Endodermal cell (in vitro differentiated cells): ENCODE measurements at places on chromosomes 16 and 17. TPM values are rescaled to one million over a fixed set of nuclear protein-coding genes. Genes with fewer than 3 reads are reported as not detected.

GRCh38 chr16:11500700-11501346 is 85.9 kb downstream of the LITAF start:
- no peaks in the 10 kb centered on the region for H3K4me1 ChIP-seq
- no peak for DNase-seq
- no peak overlapping the region for H3K4me3 ChIP-seq
- no peaks in the 10 kb centered on the region for H3K27me3 ChIP-seq

DNA sequence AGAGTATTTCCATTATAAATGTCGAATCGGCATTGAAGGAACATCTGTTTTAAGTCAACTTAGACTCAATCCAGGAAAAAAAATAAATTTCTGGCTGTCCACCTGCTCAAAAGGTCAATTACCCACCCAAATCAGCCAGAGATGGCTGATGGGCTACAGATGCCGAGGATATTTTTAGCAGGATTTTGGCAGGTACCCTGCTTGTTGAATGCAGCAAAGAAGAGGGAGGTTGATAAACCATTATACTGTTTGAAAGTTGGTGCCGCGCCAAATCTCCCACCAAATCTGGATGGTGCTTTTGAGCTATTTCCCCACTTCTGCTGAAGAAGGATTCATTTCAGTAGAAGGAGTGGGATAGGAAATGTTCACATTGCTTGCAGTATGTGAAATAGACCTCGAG is 537.7 kb downstream of the MAF start:
- no peak overlapping the region for H3K27ac ChIP-seq
- no peaks in the 10 kb centered on the region for H3K4me1 ChIP-seq
- H3K4me3 ChIP-seq = no peak overlapping the region
- DNase-seq = no peak
- H3K27me3 ChIP-seq = peaks cover 61% of the 10 kb centered on the region

Gene TBKBP1
- 14.5 to 18.9 TPM (median 16.0 TPM) in 3 replicates for total RNA-seq

GRCh38 chr16:53346-54236 is at the start of the genes POLR3K and SNRNP25:
Gene POLR3K, minus strand, starts transcription at chr16:53608. Its CDS starts 22 bp downstream, at chr16:53586.
Gene SNRNP25, plus strand, starts transcription at chr16:53828. Its CDS starts 189 bp downstream, at chr16:54017.
- H3K4me3 ChIP-seq = peak within 1 kb of the TSS; percentile 81
- H3K27me3 ChIP-seq = no peaks in the 10 kb centered on the region
- peak within 1 kb of the TSS; percentile 78 for H3K27ac ChIP-seq
- peaks cover 43% of the 10 kb centered on the region for H3K36me3 ChIP-seq

DNA sequence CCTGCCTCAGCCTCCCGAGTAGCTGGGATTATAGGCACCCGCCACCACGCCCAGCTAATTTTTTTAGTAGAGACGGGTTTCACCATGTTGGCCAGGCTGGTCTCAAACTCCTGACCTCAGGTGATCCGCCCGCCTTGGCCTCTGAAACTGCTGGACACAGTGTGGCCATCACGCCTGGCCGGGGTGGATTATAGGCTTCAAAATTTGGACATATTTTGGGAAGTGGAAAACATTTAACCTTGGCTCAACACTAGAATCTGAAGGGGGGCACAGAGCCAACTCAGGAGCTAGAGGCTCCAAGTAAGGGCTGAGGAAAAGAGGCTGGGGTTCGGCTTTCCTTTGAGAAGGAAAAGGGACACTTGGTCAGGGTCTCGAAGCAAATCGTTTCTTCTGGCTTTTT is 2.2 kb upstream of the CDK5R1 start:
- peaks cover 17% of the 10 kb centered on the region for H3K4me1 ChIP-seq
- H3K36me3 ChIP-seq = peaks cover 38% of the 10 kb centered on the region
- H3K4me3 ChIP-seq = no peak overlapping the region
- DNase-seq = no peak
- H3K27me3 ChIP-seq = no peaks in the 10 kb centered on the region

GRCh38 chr16:23635958-23636357 is 5.2 kb downstream of the PALB2 start:
- no peak overlapping the region for H3K27ac ChIP-seq
- peaks cover 46% of the 10 kb centered on the region for H3K36me3 ChIP-seq
- H3K4me3 ChIP-seq = no peak overlapping the region
- H3K4me1 ChIP-seq = peaks cover 10% of the 10 kb centered on the region
- no peaks in the 10 kb centered on the region for H3K27me3 ChIP-seq

DNA sequence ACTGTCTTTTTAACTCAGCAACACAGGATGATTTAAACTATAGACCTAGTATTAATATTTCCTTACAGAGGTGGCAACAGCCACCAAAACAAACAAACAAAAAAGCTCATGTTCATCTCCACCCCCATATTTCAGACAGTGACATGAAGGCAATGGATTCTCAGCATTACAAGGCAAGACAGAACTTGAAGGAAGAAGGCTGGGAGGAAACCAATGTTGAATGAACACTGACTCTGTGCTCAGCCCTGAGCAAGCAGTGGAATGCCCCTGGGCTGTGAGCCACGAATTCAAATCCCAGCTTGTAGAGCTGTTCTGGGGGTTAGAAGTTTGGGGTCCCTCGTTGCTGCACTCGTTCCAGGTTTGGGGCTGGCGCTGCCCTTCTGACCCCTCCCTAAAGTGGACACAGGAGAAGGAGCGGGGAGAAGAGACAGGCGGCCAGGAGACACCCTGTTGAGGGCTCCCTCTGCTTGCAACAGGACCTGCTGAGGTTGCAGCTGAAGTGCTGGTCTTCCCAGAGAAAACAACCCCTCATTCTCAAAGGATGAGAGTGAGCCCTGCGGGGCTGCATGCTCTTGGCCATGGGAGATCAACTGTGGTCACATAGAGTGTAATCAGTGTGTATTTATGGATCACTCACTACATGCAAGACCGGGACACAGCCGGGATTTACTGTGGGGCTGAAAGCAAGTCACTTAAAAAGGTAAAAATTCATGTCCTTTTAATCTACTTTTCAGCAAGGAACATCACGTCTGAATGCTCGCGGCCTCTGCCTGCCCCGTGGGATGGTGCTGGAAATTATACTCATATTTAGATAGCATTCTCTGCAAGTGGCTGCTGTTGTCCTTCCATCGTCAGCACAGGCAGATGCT is 34.3 kb downstream of the MYH3 start:
- H3K27me3 ChIP-seq = no peaks in the 10 kb centered on the region
- H3K4me3 ChIP-seq = no peak overlapping the region
- no peaks in the 10 kb centered on the region for H3K4me1 ChIP-seq
- no peaks in the 10 kb centered on the region for H3K36me3 ChIP-seq
- no peak overlapping the region for H3K27ac ChIP-seq

DNA sequence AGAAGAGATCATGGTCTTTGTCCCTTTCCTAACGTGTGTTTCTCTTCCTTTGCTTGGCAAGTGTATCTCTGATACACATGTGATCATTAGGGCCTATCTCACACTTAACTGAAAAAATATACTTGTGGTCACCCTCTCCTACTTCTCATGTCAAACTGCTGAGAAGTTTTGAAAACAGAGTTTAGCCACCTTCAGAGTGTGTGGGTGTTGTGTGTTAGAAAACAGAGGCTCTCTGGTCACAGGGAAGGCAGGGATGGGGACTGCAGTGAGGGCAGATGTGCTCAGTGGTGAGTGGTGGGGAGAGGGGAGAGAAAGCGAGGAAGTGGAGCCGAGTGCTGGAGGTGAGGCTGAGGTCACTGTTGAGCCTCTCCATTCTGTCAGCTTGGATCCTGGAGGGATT is 29.4 kb downstream of the GRB7 start:
- H3K27me3 ChIP-seq = no peaks in the 10 kb centered on the region
- H3K4me1 ChIP-seq = no peaks in the 10 kb centered on the region
- H3K36me3 ChIP-seq = no peaks in the 10 kb centered on the region
- DNase-seq = peak; percentile 10

GRCh38 chr17:37605813-37606505 is 3.3 kb downstream of the SYNRG start:
- H3K27ac ChIP-seq = no peak overlapping the region
- DNase-seq = no peak
- H3K36me3 ChIP-seq = peaks cover 32% of the 10 kb centered on the region
- H3K4me3 ChIP-seq = no peak overlapping the region
- H3K4me1 ChIP-seq = no peaks in the 10 kb centered on the region

DNA sequence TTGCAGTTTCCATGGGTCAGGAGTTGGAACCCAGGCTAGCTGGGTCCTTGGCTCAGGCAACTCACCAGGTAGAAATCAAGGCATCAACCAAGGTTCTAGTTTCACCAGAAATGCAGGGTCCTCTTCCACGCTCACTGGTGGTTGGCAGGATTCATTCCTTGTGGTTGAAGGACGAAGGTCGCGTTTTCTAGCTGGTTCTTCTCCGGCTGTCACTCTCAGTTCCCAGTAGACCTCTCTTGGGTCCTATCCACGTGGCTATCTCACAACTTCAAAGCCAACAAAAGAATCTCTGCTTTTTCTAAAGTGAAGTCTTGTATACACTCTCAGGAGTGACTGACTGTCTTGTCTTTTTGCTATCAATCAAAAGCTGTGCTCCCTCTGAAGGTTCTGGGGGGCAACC is 146.3 kb upstream of the NOL11 start:
- H3K4me3 ChIP-seq = no peak overlapping the region
- DNase-seq = no peak
- H3K36me3 ChIP-seq = peaks cover 4% of the 10 kb centered on the region
- H3K27ac ChIP-seq = no peak overlapping the region
- no peaks in the 10 kb centered on the region for H3K4me1 ChIP-seq

DNA sequence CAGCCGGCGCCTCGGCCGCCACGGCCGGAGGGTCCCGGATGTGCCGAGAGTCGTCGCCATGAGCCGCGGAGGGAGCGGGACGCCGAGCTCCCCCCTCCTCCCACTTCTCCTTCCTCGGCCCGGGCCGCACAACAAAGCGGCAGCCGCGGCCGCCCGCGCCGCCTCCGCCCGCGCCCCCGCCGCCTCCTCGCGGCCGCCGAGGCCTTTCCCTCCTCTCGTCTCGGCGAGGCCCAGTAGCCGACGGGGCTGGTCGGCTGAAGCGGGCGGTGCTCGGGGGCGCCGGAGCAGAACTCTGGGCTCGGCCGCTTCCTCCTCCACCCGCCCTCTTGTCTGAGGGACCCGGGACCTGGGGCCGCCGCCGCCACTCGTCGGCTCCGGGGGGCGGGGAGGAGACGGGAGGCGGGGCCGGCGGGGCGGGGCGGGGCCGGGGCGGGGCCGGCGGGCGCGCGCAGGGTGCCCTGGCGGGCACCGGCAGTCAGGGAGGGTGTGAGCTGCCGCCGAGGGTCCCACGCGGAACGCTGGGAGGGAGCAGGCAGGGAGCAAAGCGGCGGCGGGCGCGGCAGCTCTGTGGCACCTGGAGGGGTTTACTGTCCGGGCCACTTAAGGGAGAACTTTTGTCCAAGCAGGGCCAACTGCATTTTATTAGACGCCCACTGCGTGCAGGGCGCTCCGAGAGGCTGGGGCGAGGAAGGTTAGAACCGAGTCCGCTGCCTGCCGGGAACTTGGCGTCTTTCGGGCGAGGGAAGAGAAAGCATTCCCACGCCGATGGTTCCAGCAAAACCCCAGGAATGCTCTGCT is at the start of gene SMURF2:
Gene SMURF2 (minus strand): TSS at position 332 of the 798 bp plus-strand sequence. CDS start 427 bp downstream, outside the sequence.
- peak within 1 kb of the TSS; percentile 85 for H3K4me3 ChIP-seq
- no peaks in the 10 kb centered on the region for H3K36me3 ChIP-seq
- peak within 1 kb of the TSS; percentile 93 for H3K27ac ChIP-seq

- no peak overlapping the region for H3K4me3 ChIP-seq
- peaks cover 83% of the 10 kb centered on the region for H3K36me3 ChIP-seq
- no peaks in the 10 kb centered on the region for H3K27me3 ChIP-seq
- no peaks in the 10 kb centered on the region for H3K4me1 ChIP-seq
Observed at GRCh38 chr16:23650674-23651416, 9.6 kb downstream of the DCTN5 start.

GRCh38 chr17:40958086-40958953 is 8.4 kb downstream of the KRT39 start:
- peak; percentile 74 for DNase-seq
- H3K27ac ChIP-seq = no peak overlapping the region
- H3K36me3 ChIP-seq = no peaks in the 10 kb centered on the region
- H3K4me3 ChIP-seq = no peak overlapping the region
- H3K4me1 ChIP-seq = no peaks in the 10 kb centered on the region

GRCh38 chr17:76635659-76636360 is 7.7 kb downstream of the ST6GALNAC1 start:
- peak overlapping the region; percentile 76 for H3K27ac ChIP-seq
- H3K36me3 ChIP-seq = no peaks in the 10 kb centered on the region
- H3K4me3 ChIP-seq = no peak overlapping the region
- peaks cover 5% of the 10 kb centered on the region for H3K4me1 ChIP-seq

Gene ATP2A3
- 1.4 to 2.0 TPM (median 1.5 TPM) in 3 replicates for total RNA-seq

GRCh38 chr17:39808409-39808997 is 55.6 kb downstream of the IKZF3 start:
- DNase-seq = no peak
- no peaks in the 10 kb centered on the region for H3K36me3 ChIP-seq
- H3K4me3 ChIP-seq = no peak overlapping the region
- no peak overlapping the region for H3K27ac ChIP-seq
- H3K4me1 ChIP-seq = no peaks in the 10 kb centered on the region
- H3K27me3 ChIP-seq = no peaks in the 10 kb centered on the region
